ENCODE measurements at places on chromosomes 7 and 10. TPM values are rescaled to one million over a fixed set of nuclear protein-coding genes. Genes with fewer than 3 reads are reported as not detected.

GRCh38 chr10:92490387-92490786 lies 83.5 kb downstream of the IDE start:
- DNase-seq, result no peak

Gene STRIP2
- 1.3 TPM for total RNA-seq

GRCh38 chr7:44757311-44757710 lies 8.7 kb downstream of the ZMIZ2 start:
- no peak for DNase-seq

- no peak for DNase-seq
Observed at GRCh38 chr10:45602836-45603235, 69.7 kb downstream of the ZFAND4 start.

Gene TFAM
- total RNA-seq, result 38.2 TPM

Gene TEX47
- total RNA-seq, result not detected

- no peak for DNase-seq
Observed at GRCh38 chr10:117138838-117139580, 939 bp upstream of the VAX1 start.

GRCh38 chr10:26361971-26362370 lies 76.2 kb upstream of the APBB1IP start:
- DNase-seq, result no peak

DNA sequence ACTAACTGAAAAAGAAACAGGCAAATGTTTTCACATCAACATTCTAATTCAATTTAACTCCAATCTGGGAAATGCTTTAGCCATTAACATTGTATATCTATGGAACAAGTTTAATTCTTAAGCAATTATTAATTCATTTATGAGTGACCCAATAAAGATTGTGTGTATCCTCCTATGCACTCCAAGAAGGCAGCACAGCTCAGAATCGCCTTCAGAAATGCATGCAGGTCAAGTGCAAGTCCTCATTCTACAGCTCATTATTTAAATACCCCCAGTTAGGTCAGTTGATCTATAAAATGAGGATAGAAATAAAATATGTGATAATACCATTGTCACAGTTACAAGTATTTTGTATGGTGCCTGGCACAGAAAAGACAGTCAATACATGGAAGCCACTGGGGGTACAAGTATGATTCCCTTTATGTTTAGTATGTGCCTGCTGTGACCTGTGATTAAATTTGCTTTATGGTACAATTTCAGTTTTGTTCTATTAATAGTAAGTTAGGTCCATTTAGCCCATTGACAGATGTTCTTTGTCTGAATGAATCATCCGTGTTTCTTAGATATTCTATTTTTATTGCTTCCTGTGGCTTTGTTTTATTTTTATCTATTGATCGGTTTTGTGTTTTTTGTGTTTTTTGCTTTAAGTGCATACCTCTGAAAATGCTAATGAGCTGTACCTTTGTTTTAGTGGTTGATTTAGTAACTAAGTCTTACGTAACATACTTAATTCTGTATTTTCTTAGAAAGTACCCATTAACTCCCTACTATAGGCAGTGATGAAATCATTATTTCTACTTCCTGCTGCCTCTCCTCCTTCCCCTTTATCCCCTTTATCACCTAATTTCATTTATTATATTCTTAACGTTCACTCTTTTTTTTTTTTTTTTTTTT lies 42.8 kb downstream of the CPXM2 start:
- no peak for DNase-seq

DNA sequence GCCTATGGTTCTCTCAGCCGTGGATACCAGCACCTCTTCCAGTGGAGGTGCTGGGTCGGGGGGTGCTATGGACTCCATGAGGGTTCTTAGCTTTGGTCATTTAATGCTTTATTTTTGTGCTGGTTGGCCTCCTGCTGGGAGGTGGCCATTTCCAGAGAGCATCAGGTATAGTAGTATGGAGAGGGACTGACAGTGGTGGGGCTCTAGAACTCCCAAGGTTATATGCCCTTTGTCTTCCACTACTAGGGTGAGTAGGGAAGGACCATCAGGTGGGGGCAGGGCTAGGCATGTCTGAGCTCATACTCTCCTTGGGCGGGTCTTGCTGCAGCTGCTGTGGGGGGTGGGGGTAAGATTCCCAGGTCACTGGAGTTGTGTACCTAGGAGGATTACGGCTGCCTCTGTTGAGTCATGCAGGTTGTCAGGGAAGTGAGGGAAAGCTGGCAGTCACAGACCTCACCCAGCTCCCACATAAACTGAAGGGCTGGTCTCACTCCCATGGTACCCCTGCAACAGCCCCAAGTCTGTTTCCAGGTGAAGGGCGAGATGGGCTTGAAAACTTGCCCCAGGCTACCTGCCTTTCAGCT lies 763.2 kb upstream of the LRRTM3 start:
- DNase-seq, result no peak

DNA sequence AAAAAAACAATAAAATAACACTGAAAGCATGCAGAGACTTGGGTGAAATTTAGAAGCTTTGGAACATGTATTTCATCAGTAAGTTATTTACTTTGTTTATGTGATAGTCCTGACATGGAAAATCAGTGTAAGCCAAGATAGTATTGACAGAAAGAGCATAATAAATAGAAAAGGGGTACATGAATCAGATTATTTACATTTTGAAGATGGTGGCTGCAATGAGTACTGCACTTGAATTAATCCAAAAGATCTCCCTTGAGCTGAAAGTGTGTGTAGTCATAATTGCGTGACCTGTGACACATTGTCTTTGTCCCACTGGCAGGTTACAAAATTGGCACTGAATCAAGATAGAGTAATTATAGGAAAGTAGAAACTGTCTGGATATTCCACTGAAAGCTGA lies 562.9 kb downstream of the GFRA1 start:
- DNase-seq, result no peak

Gene GPR15LG
- total RNA-seq, result not detected

DNA sequence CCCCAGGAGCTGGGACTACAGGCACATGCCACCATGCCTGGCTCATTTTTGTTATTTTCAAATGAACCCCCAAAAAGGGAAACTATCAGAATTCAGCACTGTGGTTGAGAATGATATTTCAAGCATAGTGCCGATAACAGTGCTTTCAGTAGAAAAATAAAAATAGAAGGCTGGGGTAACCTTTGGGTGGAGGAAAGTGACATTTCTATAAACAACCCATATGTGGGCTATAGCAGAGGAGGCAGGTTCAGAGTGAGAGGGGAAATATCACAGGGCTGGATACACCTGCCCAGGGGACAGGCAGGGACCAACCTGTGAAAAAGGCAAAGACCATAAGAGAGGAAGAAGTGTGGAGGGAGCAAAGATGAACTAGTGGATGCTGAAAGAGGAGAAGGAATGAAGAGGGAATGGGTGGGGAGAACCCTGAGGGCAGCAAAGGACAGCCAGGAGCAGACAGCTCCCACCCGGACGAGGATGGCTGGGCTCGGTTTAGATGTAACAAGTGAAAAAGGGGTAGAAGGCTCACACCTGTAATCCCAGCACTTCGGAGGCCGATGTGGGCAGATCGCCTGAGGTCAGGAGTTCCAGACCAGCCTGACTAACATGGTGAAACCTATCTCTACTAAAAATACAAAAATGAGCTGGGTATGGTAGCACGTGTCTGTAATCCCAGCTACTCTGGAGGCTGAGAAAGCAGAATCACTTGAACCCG lies 56.5 kb downstream of the MAP3K8 start:
- DNase-seq, result no peak

DNA sequence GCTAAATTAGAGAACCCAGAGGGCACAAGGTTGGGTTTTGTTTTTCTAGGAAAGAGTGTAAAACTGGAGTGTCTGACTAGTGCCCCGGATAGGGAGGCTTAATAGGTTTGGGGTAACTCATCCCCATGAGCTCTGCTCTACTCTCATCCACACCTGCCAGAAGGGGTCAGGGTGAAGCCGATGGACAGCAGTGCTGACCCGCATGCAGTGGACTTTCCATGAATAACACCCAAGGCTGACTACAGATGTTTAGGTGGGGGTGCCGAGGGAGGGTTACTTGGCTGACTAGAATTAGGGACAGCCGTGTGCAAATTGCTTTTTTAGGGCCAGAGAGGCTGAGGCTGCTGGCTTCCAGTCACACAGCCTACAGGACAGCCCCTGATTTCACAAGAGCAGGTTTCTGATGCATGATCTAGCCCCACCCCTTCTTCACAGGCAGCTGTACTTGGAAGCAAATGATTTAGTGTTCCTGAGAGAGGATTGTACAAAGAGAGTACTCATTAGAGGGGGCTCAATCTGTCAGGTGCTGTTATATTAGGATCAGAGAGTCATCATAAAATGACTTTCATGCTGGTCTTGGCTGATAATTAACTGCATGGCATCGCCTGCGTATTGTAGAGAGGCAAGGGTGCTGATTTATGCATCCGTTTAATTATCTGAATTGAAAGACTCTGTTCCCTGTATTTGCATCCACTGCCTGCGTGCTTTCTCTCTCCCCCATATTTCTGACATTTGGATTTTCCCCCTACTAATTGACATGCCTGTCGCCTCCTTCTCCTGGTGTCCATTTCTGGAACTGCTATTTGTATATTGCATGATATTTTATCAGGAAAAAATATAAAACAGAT lies 9.5 kb downstream of the INHBA start:
- DNase-seq, result no peak

GRCh38 chr10:131068760-131069159 lies 242.8 kb downstream of the TCERG1L start:
- DNase-seq, result no peak

DNA sequence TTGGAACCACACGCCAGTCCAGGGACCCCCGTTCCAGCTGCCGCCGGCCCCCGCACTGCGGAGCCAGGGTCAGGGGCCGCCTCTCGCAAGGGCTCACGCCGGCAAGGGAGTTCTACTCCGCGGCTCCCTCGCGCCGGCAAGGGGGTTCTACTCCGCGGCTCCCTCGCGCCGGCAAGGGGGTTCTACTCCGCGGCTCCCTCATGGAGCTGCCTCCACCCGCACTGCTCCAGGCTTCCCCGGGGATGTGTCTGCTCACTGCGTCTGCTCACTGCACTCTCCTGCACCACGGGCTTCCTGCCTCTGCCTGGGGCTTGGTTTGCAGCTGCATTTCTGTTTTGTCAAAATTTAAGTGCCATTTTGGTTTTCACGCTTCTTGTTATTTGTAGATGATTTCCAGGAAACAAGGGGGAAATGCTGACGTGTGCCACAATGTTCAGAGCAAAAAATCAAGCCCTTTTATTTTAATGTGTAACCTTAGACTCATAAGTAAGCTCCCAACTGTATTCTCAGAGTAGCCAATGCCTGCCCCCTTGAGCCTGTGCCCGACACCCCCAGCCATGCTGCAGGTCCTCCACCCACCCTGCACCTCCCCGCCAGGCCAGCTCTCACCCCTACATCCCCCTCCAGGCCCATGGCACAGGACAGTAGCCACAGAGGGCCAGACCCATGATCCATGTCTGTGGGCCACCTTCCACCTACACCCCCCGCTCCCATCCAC lies 246.2 kb downstream of the MAD1L1 start:
- no peak for DNase-seq

DNA sequence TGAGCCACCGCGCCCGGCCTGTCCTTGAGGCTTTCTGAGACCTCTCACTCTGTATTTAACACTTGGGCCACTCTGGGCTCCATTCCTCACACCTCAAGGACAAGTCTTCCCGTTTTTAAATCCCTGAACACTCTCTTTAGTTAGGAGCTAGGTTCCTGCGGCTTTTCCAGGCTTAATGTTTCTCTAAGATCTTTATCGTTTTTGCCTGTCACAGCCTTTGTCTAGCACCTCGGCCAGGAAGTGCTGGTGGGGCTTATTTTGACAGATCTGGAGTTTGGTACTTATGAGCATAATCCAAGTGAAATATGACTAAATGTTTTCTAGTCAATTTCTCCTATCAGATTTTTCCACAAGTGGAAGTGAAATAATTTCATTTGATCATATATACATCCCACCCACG lies 186.6 kb downstream of the DPY19L1 start:
- DNase-seq, result no peak

DNA sequence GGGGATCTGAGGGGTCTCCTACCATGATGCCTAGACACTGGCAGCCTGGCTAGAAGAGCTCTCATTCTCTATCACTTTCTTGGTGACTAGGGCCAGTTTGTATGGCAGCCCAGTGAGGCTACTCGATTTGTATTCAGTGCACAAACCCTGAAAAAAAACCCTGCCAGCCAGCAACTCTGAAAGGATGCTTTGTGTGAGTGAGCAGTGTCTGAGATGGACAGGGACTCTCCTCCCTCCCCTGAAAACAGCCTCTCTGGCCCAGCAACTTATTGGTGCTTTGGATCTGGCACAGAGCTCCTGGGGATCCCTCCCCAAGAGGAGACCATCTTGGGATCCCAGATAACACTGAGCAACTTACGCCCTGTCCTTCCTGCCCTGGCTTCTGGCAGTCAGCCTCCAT lies 10.8 kb upstream of the LRRC4 start:
- no peak for DNase-seq

Gene TMEM213
- not detected for total RNA-seq

- no peak for DNase-seq
Observed at GRCh38 chr7:22442187-22442881, 57.7 kb downstream of the STEAP1B start.

- DNase-seq, result no peak
Observed at GRCh38 chr10:63595072-63595471, 73.9 kb downstream of the REEP3 start.

Gene TMEM196
- not detected for total RNA-seq
